ENCODE measurements at places on chromosomes 4 and X. TPM values are rescaled to one million over a fixed set of nuclear protein-coding genes. Genes with fewer than 3 reads are reported as not detected.

Gene ATP2B3
- total RNA-seq = not detected

- no peaks in the 10 kb centered on the region for H3K27me3 ChIP-seq
- H3K4me1 ChIP-seq = no peaks in the 10 kb centered on the region
- DNase-seq = no peak
- no peak overlapping the region for H3K4me3 ChIP-seq
- no peaks in the 10 kb centered on the region for H3K36me3 ChIP-seq
Observed at GRCh38 chr4:55906989-55907388, 41.8 kb upstream of the CEP135 start.

GRCh38 chrX:44906041-44906440 lies 33.1 kb downstream of the KDM6A start:
- H3K36me3 ChIP-seq = no peaks in the 10 kb centered on the region
- no peak overlapping the region for H3K27ac ChIP-seq
- DNase-seq = no peak
- H3K27me3 ChIP-seq = no peaks in the 10 kb centered on the region

- no peak overlapping the region for H3K4me3 ChIP-seq
- H3K4me1 ChIP-seq = no peaks in the 10 kb centered on the region
- peak; percentile 23 for DNase-seq
- H3K36me3 ChIP-seq = no peaks in the 10 kb centered on the region
- H3K27ac ChIP-seq = no peak overlapping the region
- no peaks in the 10 kb centered on the region for H3K27me3 ChIP-seq
Observed at GRCh38 chr4:187172340-187172761, 448.7 kb upstream of the FAT1 start.

- no peaks in the 10 kb centered on the region for H3K4me1 ChIP-seq
- peaks cover 42% of the 10 kb centered on the region for H3K27me3 ChIP-seq
- H3K27ac ChIP-seq = no peak overlapping the region
- H3K4me3 ChIP-seq = no peak overlapping the region
Observed at GRCh38 chr4:173535165-173535902, 5.3 kb upstream of the HAND2 start.

DNA sequence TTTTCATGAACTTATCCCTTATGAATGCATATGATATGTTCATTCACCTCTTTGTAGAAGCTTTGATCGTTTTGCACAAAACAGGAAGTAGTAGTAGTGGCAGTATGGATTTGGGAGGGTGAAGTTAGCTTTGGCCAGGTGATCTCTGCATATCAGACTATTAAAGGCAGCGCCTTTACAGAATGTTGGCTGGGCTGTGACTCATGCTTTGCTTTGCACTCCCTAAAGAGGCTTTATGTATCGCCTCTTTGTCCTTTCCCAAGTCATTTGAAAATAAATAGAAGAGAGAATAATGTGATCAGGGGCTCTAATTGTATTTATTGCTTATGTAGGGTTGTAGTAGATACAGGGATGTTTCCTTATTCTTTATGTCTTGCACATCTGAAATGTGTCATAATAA lies 50.4 kb downstream of the SHROOM3 start:
- H3K27me3 ChIP-seq = no peaks in the 10 kb centered on the region
- H3K27ac ChIP-seq = no peak overlapping the region
- no peaks in the 10 kb centered on the region for H3K36me3 ChIP-seq
- H3K4me1 ChIP-seq = no peaks in the 10 kb centered on the region
- no peak overlapping the region for H3K4me3 ChIP-seq

Gene FGF5
- not detected for total RNA-seq

GRCh38 chrX:19332983-19333382 lies 10.7 kb upstream of the PDHA1 start:
- H3K36me3 ChIP-seq = no peaks in the 10 kb centered on the region
- H3K4me3 ChIP-seq = no peak overlapping the region
- H3K27ac ChIP-seq = no peak overlapping the region

DNA sequence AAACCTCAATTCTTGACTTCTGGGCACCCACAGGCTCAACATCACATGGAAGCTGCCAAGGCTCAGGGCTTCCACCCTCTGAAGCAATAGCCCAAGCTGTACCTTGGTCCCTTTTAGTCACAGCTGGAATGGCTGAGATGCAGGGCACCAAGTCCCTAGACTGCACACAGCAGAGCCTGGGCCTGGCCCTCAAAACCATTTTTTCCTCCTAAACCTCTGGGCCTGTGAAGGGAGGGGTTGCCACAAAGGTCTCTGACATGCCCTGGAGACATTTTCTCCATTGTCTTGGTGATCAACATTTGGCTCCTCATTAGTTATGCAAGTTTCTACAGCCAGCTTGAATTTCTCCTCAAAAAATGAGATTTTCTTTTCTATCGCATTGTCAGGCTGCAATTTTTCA lies 382.7 kb upstream of the RASGEF1B start:
- no peaks in the 10 kb centered on the region for H3K4me1 ChIP-seq
- H3K27me3 ChIP-seq = no peaks in the 10 kb centered on the region
- H3K4me3 ChIP-seq = no peak overlapping the region
- no peaks in the 10 kb centered on the region for H3K36me3 ChIP-seq
- H3K27ac ChIP-seq = no peak overlapping the region

GRCh38 chr4:112082954-112083586 lies 62.2 kb upstream of the FAM241A start:
- no peaks in the 10 kb centered on the region for H3K36me3 ChIP-seq
- H3K4me3 ChIP-seq = no peak overlapping the region
- no peak overlapping the region for H3K27ac ChIP-seq

- DNase-seq = no peak
- no peaks in the 10 kb centered on the region for H3K27me3 ChIP-seq
- no peaks in the 10 kb centered on the region for H3K36me3 ChIP-seq
- no peaks in the 10 kb centered on the region for H3K4me1 ChIP-seq
- H3K27ac ChIP-seq = no peak overlapping the region
Observed at GRCh38 chr4:164116286-164116685, 621.8 kb downstream of the TMA16 start.

Gene CXCL11
- total RNA-seq = not detected

Gene GPR50
- not detected for total RNA-seq

Gene GAGE13
- total RNA-seq = not detected

Gene NSG1
- 88.8 TPM for total RNA-seq

Gene ATXN3L
- total RNA-seq = not detected

Gene TCEAL3
- 92.0 TPM for total RNA-seq

DNA sequence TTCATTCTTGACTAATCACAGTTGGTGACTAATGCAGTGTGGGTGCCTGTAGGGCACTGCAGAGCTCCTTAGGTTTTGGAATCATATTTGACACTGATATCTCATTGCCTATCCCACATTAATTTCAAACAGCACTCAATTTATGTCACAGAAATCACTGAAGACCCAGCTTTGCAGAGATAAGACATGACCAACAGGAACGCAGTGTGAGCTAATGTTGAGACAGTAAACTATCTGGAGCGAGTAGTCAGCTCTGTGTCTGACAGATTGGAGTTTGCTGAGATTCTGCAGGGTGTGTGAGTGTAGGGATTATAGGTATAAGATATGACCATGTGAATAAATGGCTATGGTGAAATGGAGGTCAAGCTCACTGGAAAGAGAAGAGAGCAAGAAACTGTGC lies 1586.1 kb upstream of the AGA start:
- H3K4me3 ChIP-seq = no peak overlapping the region
- H3K27ac ChIP-seq = no peak overlapping the region
- H3K27me3 ChIP-seq = no peaks in the 10 kb centered on the region
- no peaks in the 10 kb centered on the region for H3K36me3 ChIP-seq

GRCh38 chr4:7087036-7087435 lies 19.2 kb upstream of the GRPEL1 start:
- H3K4me3 ChIP-seq = no peak overlapping the region
- no peak overlapping the region for H3K27ac ChIP-seq
- H3K36me3 ChIP-seq = no peaks in the 10 kb centered on the region
- no peak for DNase-seq
- no peaks in the 10 kb centered on the region for H3K4me1 ChIP-seq

Gene CPLX1
- 4.4 TPM for total RNA-seq

GRCh38 chr4:15378062-15378461 lies 49.8 kb upstream of the C1QTNF7 start:
- DNase-seq = no peak
- peaks cover 4% of the 10 kb centered on the region for H3K4me1 ChIP-seq
- no peaks in the 10 kb centered on the region for H3K36me3 ChIP-seq
- H3K27ac ChIP-seq = no peak overlapping the region
- H3K4me3 ChIP-seq = no peak overlapping the region
- H3K27me3 ChIP-seq = no peaks in the 10 kb centered on the region

GRCh38 chr4:17094159-17094875 lies 195.9 kb upstream of the LDB2 start:
- DNase-seq = no peak
- no peak overlapping the region for H3K27ac ChIP-seq
- H3K4me1 ChIP-seq = no peaks in the 10 kb centered on the region
- H3K27me3 ChIP-seq = no peaks in the 10 kb centered on the region
- H3K4me3 ChIP-seq = no peak overlapping the region
- no peaks in the 10 kb centered on the region for H3K36me3 ChIP-seq

- DNase-seq = no peak
- no peak overlapping the region for H3K27ac ChIP-seq
- no peaks in the 10 kb centered on the region for H3K4me1 ChIP-seq
- H3K36me3 ChIP-seq = no peaks in the 10 kb centered on the region
Observed at GRCh38 chr4:8217246-8217511, 18.1 kb downstream of the SH3TC1 start.

DNA sequence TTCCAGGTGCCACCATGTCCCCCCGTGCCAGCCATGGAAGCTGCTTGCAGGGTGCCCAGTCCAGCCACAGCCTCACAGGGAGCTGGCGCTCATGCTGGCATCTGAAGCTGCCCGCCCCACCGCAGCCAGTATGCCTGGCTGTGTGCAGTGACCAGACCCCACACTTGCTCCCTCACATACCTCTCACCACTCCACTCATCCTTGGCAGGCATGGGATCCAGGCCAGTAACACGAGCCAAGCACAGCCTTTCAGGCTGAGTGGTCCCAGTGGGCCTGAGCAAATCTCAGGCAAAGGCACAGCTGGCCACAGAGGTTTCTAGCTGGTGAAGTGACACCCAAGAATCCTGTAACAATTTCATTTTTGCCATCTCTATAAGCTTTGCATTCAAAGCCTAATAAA lies 48.4 kb upstream of the SEC24B start:
- DNase-seq = no peak
- H3K4me1 ChIP-seq = no peaks in the 10 kb centered on the region
- H3K36me3 ChIP-seq = no peaks in the 10 kb centered on the region
- H3K27ac ChIP-seq = no peak overlapping the region

Gene CDKL2
- total RNA-seq = 2.7 TPM

DNA sequence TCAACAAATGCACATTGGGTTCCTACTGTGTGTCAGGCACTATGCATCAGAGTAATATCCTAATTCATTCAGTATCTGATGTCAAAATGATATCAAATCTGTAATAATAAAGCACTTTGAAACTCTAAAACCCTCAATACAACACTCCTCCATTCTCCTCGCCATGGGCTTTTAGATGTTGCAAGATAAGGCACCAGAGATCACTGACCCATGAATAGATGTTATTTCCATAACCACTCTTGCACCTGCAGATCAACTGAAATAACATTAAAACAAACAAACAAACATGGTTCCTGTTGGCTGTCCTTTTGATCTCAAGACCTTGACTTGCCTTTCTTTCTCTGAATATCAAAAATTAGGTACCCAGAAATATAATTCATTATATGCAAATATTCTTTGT lies 100.2 kb downstream of the MAB21L2 start:
- H3K36me3 ChIP-seq = no peaks in the 10 kb centered on the region
- DNase-seq = no peak

GRCh38 chrX:129235903-129236302 lies 287.4 kb downstream of the SMARCA1 start:
- no peak overlapping the region for H3K27ac ChIP-seq
- H3K4me3 ChIP-seq = no peak overlapping the region
- H3K36me3 ChIP-seq = no peaks in the 10 kb centered on the region
- DNase-seq = no peak

Data from prostate gland (tissue), 2 donors.